ENCODE measurements at places on chromosomes 3 and 15. TPM values are rescaled to one million over a fixed set of nuclear protein-coding genes. Genes with fewer than 3 reads are reported as not detected.
A peak's percentile ranks its signal among the peaks of the same experiment; 100 is the strongest.

- DNase-seq, result no peak
These were observed 120.3 kb downstream of the RAP2B start for GRCh38 chr3:153282355-153282754.

Gene PIERCE2
- total RNA-seq, result 1.4 TPM

- DNase-seq, result no peak
These were observed 54.9 kb upstream of the PRR20G start for GRCh38 chr3:127342735-127343134.

Gene SLC28A1
- not detected for total RNA-seq

DNA sequence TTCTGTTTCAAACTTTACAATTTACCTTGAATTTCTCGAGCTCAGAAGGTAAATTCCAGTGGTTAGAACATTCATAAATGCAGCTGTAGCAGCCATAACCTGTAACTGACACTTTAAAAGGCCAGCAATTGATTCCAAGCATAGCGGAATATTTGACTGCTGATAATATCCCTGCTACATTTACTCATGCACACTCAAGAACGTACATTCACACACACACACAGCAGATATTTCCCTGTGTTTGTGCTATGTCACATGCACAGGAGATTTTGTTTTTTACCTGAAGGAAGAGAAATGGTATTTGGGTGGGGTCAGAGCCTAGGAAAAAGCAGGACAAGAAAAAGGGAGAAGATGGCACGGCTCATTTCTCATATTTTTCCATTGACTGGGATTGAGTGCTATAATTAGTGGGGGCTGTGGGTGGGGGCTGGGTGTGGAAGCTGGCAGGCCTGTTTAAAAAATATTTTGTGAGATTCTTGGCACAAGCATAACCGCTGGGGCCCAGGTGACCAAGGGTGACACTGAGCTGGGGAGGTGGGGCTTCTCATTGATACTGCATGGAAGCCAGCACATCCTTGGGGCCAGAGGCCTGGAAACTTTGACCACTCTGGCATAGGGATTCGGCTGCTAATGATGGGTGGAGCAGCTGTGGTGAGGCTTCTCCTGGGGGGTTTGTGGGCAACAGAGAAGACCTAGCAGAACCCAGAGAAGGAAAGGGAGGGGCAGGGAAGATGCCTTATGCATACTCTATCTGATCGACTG lies 88.9 kb upstream of the TPRG1 start:
- DNase-seq, result no peak

Gene RARRES1
- total RNA-seq, result 9.8 TPM

Gene C2CD4A
- 0.35 TPM for total RNA-seq

- no peak for DNase-seq
These were observed 33.3 kb downstream of the PEAK1 start for GRCh38 chr15:77386626-77387025.

DNA sequence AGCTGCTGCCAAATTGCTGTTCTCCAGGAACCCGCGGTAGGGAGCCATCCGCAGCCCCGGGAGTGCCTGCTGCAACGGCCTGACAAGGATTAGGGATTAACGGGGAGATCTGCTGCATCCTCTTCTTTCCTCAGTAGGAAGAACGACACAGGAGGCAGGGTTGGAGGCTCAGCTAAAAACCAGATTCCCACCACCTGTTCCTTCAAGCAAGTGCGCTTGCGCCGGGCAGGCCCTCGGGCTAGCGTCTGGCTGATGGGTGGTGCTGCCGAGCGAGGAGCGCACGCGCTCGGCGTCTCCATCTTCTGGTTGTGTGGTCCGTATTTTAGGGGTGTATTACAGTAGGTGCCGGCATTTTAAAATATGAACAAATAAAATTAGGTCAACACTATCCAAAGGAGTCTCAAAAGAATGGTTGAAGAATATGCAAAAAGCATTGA lies 25.4 kb upstream of the SLC25A26 start:
- peak; percentile 4 for DNase-seq

Gene GUCA1C
- 0.23 TPM for total RNA-seq

DNA sequence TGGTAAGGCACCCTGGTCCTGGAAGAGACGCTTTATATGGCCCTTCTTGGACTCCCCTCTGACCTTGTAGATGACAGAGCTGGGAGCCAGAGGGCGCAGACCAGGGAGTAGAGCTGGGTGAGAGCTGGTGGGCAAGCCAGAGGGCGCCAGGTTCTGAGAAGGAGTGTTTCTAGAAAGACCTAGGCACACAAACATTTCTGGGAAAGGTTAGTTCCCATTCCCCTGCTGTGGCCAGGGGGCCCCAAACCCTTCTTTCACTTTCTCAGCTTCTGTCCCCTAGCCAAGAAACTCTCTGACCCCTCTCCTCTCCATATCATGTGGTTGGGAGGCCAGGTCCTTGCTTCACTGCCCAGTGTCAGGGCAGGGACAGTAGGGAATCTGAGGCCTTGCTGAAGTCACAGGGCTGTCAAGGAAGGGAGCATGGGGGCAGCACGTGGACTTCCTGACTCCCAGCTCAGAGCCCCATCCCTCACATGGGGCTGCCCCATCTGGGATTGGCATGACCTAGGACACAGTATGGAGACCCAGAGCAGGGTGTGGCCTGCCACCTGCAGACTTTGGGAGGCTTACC lies 3.6 kb downstream of the HEMK1 start:
- no peak for DNase-seq

GRCh38 chr3:171803044-171803443 lies 7.2 kb downstream of the PLD1 start:
- no peak for DNase-seq

Measured in epithelial cell of proximal tubule (primary cell).